ENCODE measurements at places on chromosomes 5 and 9.

DNA sequence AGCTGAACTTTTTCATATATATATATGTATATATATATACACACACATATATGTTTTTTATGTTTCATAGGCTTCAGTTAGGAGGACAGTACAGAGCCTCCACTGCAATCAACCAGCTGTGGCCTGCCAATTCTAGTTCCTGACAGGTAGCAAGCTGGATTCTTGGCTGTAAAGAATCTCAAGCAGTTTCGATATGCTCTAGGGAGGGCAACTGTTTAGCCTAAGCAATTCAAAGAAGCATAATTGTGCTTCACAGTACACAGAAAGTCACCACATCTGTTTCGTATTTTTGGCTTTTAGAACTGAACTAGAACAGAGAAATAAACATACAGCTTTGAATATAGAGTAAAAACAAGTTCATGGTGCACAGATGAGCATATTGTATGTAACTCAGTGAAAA lies 152.4 kb upstream of the ARRDC3 start:
- DNase-seq: no peak

DNA sequence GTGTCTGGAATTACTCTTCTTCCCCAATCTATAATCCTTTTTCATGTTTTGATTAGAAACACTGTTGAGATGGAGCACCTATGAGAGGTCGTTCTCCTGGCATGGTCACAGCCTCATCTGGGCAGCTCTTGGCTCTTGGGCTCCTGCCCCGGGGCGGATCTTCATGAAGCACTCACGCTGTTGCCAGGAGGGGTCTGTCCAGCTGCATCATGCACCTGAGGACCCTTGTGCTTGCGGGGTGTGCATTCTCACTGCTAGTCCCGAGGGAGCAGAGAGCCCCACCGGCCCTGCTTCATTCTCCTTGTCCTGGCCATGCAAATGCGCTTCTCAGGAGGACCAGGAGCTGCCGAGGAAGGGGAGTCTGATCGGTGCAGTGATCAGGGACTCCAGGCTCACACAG lies 117.6 kb upstream of the S1PR3 start:
- DNase-seq: no peak

- peak; percentile 22 for DNase-seq
These were observed 180.5 kb downstream of the CRB2 start for GRCh38 chr9:123536455-123536868.

DNA sequence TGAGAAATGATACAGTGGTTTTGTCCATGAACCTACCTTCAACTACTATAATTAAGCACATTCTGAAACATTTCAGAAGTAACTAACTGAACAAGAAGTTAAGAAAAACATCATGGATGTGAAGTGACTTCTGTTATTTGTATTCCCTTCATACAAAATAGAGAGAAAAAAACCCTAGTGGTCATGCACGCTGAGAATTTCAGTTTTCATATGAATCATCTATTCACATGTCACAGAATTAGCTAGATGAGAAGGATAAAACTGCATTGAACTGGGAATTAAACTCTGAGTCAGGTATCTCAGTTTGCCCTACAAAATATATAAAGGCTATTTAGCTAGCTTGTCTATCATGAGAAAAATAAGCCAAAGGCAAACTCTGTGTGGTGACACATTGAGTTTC lies 451.8 kb upstream of the FTMT start:
- DNase-seq: no peak

GRCh38 chr5:133643365-133643764 lies 31.0 kb upstream of the FSTL4 start:
- DNase-seq: no peak

DNA sequence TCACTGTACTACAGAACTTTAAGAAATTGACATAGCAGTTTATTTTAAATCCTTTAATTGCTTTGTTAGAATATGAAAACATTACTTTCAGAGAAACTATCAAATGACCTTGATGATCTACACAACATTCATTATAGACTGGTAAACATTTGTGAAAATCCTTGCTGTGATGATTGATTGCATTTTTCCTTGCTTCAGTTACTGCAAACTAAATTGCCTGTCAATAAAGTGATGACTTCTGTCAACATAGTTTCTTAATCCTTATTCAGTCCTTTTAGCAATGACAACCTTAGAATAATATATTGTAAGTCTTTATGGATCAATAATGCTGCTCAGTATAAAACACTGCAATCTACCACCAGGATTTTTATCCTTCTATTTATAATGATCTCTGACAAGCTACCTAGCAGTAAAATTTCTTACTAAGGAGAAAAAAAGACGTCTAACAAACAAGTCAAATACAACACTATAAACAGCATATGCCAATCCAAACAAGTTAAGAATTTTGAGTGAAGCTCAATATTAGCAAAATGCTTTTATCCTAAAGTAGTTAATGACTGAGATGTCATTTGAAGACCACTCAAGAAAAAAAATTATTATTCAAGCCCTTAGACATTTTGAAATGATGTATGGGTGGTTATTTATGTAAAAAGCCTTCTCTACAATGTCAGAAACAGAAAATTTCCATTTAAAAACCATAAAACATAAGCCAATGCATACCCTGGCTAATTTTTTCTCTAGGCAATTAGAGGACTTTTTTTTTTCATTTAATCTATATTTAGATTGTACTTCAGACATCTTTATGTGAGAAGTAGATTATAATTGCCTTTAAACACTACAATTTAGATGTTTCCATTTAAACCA lies 105.5 kb downstream of the FBXL17 start:
- no peak for DNase-seq

DNA sequence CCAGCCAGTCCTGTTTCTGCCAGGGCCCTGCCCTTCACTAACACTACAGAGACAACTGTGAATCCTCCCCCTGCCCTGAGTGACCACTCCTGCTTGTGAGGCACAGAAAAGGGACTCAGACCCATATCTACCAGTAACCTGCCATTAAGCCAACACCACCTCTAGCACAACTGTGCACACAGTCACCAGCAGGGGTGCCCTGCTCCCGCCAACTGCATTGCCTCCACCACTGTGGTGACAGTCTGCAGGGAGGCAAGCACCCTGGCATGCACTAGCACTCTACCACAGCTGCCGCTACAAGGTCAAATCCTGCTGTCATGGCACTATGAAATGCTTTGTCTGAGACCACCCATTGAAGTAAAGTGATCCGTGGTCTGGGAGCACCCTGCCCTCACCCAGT lies 1028.5 kb upstream of the CDH9 start:
- no peak for DNase-seq
